ENCODE measurements at places on chromosomes 5 and 9.

- DNase-seq = no peak
Observed at GRCh38 chr9:133725886-133726285, 12.3 kb downstream of the SARDH start.

- no peak for DNase-seq
Observed at GRCh38 chr5:142833517-142834449, 63.6 kb downstream of the ARHGAP26 start.

- no peak for DNase-seq
Observed at GRCh38 chr5:158744226-158744625, 355.5 kb downstream of the EBF1 start.

GRCh38 chr5:1521671-1522600 is 1.8 kb downstream of the LPCAT1 start:
- DNase-seq = no peak

GRCh38 chr5:45639040-45639439 is 57.1 kb downstream of the HCN1 start:
- DNase-seq = no peak

DNA sequence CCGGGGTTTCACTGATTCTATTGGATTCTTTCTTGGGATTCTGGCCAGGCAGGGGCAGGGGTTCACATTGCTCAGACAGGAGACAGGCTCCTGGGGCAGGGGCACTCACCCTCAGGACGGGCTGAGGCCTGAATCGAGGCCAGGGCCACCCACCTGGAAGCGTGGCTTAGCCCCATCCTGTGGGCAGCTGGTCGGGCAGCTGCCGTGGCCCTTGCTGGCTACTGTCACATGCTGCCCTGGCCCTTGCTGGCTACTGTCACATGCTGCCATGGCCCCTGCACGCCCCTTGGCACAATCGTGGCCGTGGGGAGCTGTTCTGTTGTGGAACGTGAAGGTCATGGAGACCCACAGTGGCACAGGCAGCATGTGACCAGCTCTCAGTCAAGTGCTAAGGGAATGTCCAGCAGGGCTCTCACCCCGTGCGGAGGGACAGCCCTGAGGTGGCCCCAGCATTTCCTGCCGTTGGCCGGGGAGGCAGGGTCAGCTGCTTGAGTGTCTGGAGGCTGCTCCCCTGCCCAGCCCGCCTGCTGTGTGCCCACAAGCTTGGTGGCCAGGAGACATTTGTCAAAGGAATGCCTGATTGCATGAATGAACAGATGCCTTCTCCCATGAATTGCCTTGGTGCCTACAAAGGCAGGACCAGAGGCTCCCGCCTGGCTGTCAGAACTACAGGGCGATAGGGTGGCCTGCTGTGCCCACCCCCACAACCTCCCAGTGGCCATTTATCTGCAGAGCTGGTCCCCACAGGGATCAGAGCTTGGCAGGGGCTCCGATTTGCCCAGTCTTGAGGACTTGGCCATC is 16.9 kb upstream of the TMEM250 start:
- no peak for DNase-seq

DNA sequence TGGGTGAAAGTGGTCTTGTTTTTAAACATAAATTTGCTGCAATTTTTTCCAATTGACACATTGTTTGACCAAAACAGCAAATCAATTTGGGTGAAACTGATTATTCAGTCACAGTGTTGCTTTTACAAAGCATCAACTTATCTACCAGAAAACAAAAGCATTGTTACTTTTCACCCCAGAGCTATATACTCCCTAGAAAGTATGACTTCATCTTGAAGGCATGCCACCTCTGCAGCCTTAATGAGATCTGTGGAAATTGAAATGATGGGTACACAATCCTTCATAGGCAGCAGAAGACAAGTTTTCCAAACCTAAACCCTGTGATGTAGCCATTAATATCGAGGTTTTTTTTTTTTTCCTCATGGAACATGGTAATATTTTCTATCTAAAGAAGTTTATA is 615.9 kb downstream of the CHSY3 start:
- no peak for DNase-seq

- DNase-seq = no peak
Observed at GRCh38 chr5:83957188-83957587, 236.5 kb upstream of the HAPLN1 start.

All from stimulated activated CD4-positive, alpha-beta T cell treated with anti-CD3 and anti-CD28 coated beads, TNF-alpha, amount 100 ng/mL, for 1 hour (primary cell).